ENCODE measurements at places on chromosomes 7 and 10. TPM values are rescaled to one million over a fixed set of nuclear protein-coding genes. Genes with fewer than 3 reads are reported as not detected.
A peak's percentile ranks its signal among the peaks of the same experiment; 100 is the strongest.

DNA sequence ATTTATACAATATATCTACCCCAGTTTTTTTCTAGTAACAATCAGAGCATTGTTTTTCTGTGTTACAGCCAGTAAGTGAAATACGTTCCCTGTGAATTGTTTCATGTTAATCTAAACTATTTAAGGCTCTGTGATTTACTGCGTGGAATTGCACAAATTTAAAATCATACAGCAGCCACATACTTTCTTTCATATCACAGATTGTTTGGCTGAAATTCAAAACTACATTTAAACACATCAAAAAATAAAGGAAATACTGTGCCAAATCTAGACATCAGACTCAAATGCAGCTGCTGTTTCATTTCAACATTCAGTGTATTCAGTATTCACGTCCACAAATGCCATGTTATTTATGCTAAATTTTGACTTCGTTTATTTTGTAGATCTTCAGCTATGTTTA is 242.6 kb upstream of the HGF start:
- no peak for DNase-seq

DNA sequence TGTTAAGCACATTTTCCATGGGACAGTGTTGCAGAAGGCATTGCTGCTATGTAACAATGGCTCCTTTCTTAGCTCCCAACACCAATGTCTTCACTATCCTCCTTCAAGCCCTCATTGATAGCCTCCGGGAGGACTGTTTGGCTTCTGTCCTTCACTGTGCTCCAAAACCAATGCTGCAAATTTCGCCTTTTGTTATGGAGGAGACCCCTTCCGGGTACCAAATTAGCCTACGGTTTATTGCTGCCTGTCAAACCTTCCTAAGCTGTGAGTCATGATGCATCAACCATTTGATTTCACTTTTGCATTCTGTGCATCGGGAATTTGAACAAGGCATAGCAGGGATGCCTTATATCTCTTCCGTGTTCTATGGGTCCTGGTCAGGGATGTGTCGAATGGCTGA is 432.9 kb downstream of the GATA3 start:
- DNase-seq = no peak

- DNase-seq = no peak
These were observed 24.4 kb upstream of the VSIR start for GRCh38 chr10:71797533-71798307.

DNA sequence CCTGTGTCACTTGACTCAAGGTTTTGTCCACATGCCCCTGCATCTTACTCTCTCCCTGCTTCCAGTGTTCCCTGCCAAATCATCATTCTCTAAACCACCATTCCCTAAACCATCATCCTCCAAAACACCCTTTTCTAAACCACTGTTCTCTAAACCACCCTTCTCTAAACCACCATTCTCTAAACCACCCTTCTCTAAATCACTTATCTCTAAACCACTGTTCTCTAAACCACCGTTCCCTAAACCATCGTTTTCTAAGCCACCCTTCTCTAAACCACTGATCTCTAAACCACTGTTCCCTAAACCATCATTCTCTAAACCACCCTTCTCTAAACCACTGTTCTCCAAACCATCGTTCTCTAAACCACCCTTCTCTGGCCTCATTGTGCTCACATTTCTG is 142.1 kb downstream of the CXCL12 start:
- DNase-seq = no peak

GRCh38 chr10:110174816-110175215 is 32.6 kb upstream of the MXI1 start:
- DNase-seq = no peak

DNA sequence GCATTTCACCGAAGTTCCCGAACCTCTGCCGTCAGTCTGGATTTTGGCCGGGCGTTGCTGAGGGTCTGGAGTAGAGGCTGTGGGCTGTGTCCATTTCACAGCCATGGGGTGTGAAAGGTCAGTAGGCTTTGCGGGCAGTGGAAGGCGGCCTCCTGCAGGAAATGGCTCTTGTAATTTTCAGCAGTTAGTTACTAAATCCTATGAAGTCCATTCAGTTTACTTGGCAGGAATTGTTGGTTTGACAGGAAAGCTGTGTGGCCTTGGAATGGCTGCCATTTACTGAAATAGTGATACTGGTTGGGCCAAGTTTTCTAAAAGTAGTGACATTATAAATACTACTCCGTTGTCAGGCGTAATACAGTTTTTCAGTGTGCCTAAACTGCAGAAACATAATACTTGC is 303.7 kb downstream of the CCDC3 start:
- no peak for DNase-seq

GRCh38 chr7:150986099-150986512 is 4.7 kb upstream of the NOS3 start:
- DNase-seq = peak; percentile 80

DNA sequence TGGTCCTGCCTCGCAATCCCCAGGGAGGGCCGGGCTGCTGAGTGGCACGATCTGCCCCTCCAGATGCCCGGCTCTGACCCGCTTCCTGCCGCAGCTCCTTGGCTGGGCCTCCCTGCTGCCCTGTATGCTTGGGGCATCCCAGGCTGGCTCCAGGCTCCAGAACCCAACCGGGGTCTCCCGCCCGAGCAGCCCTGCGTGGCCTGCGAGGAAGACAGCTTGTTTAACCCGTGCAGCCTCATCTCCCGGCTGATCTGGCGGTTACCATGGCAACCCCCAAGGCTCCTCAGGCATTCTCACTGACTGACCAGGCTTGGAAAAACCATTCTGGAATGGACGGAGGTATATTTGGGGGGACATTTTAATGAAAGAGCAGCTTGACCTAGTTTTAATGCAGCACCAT is 232.4 kb upstream of the MYO3A start:
- DNase-seq = no peak

- no peak for DNase-seq
These were observed 50.4 kb upstream of the EBF3 start for GRCh38 chr10:130014263-130015074.

- DNase-seq = peak; percentile 43
These were observed 87.1 kb downstream of the SLC16A9 start for GRCh38 chr10:59622320-59623132.

DNA sequence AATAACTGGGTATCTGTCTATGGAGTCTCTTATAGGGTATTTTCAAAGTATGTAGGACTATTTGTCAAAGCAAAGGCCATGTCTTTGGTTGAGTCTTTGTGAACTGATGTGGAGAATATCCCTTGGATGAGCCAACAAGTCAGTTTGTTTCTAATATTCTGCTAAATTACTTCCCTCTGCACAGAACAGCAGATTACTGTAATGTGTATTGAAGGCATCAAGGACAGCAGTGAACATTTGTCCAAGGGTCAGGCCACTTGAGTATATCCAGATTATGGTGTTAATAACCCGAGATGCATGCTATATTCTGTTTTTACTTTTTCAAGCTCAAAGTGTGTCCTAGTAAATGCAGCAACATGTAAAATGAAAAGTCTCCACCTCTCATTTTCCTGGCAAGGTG is 144.2 kb upstream of the GLI3 start:
- no peak for DNase-seq

GRCh38 chr7:84704380-84704779 is 482.5 kb downstream of the SEMA3D start:
- no peak for DNase-seq

DNA sequence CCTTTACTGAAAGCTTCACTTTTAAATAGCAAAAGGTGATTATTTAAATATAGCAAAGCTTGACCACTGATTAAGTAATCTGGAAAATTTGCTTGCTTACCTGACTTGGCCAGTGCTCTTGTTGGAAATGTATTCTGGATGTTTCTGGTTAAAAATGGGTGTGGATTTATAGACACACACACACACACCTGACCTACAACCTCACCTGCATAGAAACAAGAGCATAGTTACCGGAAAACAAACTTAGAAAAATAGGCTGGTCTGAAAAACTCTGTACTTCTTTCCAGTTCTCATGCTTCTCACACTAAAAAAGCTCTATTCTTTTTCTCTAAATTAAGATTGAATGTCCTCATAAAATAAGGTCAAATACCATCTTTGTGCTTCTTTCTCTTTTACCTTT is at the start of gene AGR3:
Gene AGR3, minus strand, starts transcription at position 140 of the 400 bp plus-strand sequence. CDS start 3,365 bp downstream, outside the sequence.
- DNase-seq = no peak

DNA sequence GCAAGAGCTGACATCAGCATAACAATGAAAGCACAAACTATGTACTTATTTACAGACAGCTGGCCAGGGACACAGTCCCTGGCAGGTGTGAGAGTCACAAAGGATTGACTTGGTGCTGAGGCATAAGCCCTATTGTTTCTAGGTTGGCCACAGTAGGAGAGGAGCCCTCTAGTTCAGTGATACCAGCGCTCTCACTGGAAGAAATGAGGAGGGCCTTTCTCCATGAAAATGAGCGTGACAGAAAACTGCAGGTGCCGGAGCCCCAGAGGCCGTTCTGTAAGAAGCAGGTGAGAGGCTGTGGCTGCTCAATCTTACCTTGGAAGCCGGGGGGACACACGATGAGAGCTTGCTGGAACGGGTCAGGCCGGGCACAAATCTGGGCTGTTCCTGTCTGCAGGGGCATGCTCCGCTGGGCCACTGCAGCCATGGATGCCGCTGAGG is 90.5 kb downstream of the CLEC2L start:
- DNase-seq = no peak

DNA sequence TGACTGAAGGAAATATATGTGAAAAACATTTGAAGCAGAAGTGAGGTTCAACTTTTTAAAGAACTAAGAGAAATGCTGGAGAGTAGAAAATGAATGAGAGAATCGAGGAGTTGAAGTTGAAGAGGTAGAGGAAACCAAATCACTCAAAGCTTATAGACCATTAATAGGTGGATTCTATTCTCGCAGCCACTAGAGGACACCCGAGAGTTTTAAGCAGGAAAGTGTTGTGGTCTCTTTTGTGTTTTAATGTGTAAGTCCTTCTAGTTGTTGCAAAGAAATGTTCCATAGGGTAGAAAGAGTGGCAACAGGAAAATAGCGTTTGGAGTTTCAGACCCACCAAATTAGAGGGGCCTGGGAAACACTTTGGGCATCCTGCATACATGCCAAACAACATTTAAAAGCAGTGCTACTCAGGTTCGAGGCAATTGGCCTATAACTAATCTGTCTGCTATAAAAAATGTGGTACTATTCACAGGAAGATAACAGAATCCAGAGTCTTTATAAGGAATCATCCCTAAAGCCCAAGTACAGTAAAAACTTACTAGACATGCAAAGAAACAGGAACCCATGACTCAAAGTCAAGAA is 75.3 kb upstream of the TAS2R16 start:
- DNase-seq = no peak

GRCh38 chr7:88289564-88290025 is 17.1 kb downstream of the STEAP4 start:
- no peak for DNase-seq

- peak; percentile 68 for DNase-seq
These were observed at the start of gene GATA3 for GRCh38 chr10:8054494-8055407. Gene GATA3, plus strand, starts transcription at chr10:8054688. Its CDS starts 968 bp downstream, at chr10:8055656.

- DNase-seq = no peak
These were observed 1.5 kb upstream of the GHITM start for GRCh38 chr10:84137811-84138210.

- peak; percentile 20 for DNase-seq
These were observed 144.4 kb downstream of the MAPK8 start for GRCh38 chr10:48450741-48451466.

DNA sequence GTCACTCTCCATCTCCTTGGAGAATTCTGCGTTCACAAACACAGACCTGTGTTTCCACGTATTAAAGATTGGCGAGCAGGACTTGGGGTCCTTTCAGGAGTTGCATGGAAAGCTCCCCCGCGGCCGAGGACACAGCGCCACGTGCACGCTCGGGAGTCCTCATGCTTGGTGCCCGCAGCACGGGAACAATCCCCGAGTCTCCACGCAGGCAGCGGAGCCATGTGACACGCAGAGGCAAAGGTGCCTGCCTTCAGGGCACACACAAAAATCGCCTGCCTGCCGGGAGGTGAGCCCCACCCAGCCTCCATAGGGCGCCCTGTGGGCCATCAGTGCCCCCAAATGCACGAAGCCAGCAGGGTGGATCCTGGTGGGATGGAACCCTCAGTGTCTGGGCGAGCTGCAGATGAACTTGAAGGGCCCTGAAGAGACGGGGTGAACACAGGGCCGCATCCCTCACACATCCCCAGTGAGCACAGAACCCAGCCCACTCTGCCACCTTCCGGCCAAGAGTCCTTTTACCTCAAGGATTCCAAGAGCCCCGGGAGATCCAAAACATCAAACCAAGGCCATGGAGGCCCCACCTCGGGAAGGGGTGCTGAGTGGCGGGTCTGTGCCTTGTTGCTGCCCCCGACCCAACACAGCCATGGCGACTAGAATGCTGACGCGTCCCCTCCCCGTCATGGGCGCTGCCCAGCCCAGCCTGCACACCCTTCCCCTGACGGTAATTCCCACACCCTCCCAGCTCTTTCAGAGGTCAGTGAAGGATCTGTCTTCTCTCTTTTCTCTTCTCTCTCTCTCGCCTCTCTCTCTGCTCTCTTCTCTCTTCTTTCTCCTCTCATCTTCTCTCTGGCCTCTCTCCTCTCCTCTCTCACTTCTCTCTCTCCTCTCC is 55.9 kb downstream of the CFAP46 start:
- DNase-seq = no peak

DNA sequence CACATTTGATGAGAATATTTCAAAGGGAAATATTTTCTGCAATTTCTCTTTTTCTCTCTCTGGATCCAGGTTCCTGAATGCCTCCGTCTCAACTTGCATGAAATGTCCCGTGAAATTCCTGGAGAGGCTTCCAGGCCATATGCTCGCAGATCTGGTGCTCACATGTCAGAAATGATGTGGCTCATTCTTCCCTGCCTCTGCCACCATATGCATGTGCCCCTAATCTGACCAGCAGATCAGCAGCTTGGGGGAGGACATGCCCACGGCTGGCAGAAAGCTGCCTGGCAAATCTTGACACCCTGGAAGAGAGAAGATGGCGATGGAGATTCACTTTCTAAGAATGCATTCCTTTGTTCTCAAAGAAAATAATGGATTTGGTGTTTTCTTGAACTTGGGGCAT is 490.7 kb downstream of the RPS24 start:
- DNase-seq = no peak

GRCh38 chr10:101631821-101632475 is 43.8 kb downstream of the DPCD start:
- no peak for DNase-seq

DNA sequence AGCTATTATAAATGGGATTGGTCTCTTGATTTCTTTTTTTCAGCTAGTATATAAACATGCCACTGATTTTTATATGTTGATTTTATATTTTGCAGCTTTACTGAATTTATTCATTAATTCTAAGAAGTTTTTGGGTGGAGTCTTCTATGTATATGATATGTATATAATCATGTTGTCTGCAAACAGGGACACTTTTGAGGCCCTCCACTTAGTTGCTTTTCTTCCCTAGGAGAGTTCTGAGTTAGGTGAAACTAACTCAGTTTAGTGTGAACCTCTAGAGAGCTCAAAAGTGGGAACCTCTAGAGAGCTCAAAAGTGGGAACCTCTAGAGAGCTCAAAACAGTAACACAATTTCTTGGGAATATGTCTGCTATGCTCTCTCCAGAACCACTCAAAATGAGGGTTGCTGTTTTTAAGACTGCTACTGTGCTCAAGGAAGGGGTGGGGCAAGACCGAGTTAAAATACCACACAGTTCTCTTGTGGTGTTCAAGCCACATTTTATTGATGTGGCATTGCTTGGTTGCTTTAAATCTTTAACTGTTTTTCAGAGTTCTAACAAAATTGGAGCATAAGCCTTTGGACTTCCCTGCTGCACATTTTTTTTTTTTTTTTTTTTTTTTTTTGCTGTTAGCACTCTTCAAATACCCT is 13.2 kb downstream of the CCDC7 start:
- DNase-seq = no peak

- no peak for DNase-seq
These were observed 153.1 kb downstream of the AOAH start for GRCh38 chr7:36571190-36571560.

Gene ZPBP
- polyA plus RNA-seq = not detected

Gene NACAD
- 5.8 TPM for polyA plus RNA-seq

Gene KLHDC10
- 23.2 TPM for polyA plus RNA-seq

Gene SPDYE6
- not detected for polyA plus RNA-seq

Gene FAM25A
- not detected for polyA plus RNA-seq

Gene PLAC9
- polyA plus RNA-seq = 26.5 TPM

Gene EPO
- polyA plus RNA-seq = not detected
